ENCODE measurements at places on chromosomes 16 and 17.

GRCh38 chr17:352421-353212 lies at the start of gene RPH3AL:
Gene RPH3AL (minus strand): TSS chr17:352807. CDS start chr17:327543, 25,264 bp downstream.
- DNase-seq, result peak; percentile 62

- no peak for DNase-seq
Measured at GRCh38 chr17:79796444-79796762, 474 bp downstream of the CBX8 start.

- DNase-seq, result peak; percentile 71
Measured at GRCh38 chr17:73325527-73325842, 13.7 kb upstream of the CDC42EP4 start.

GRCh38 chr17:38320482-38320881 lies 23.3 kb downstream of the GPR179 start:
- no peak for DNase-seq

DNA sequence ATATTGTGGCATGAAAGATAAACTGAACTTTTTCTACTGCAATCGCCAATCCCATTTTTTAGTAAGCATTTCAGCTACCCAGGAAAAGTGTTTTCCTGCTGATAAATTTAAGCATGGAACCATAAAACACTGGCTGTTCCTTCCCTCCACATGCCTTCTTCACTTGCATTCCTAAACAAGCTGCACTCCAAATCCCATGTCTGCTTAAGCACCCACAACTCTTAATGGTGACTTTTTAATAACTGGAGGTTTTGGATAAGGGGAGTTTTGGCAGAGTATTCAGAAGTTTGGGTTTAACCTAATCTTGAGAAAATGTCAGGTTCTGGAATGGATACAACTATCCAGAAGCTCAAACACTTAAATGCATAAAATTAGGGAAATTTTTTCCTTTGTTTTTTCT lies 345.6 kb upstream of the CA10 start:
- DNase-seq, result no peak

- DNase-seq, result no peak
Measured at GRCh38 chr17:28038802-28039201, 3.7 kb upstream of the NLK start.

GRCh38 chr16:21158208-21159110 lies at the start of gene LDAF1:
Gene LDAF1 (plus strand): TSS chr16:21158674. CDS start chr16:21161183, 2,509 bp downstream.
- peak; percentile 86 for DNase-seq

GRCh38 chr17:61279476-61280145 lies 120.0 kb upstream of the TBX2 start:
- peak; percentile 65 for DNase-seq

DNA sequence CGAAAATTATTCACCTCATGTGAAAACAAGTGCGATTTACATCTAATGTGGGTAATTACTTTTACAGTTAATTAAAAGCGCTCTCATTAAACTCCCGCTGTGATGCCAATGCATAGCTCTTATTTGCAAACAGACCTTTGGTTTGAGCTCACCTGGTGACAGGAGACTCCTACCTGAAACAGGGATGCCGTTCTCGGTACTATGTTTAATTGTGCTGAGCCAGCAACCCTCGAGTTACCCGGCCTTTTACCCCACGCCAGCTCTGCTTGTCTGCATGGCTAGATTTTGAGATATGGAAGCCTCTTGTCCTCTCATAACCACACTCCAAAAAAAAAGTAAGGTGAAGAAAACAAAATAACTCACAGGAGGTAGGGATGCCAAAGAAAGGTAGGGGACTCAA lies 690.4 kb upstream of the RBFOX1 start:
- DNase-seq, result no peak

DNA sequence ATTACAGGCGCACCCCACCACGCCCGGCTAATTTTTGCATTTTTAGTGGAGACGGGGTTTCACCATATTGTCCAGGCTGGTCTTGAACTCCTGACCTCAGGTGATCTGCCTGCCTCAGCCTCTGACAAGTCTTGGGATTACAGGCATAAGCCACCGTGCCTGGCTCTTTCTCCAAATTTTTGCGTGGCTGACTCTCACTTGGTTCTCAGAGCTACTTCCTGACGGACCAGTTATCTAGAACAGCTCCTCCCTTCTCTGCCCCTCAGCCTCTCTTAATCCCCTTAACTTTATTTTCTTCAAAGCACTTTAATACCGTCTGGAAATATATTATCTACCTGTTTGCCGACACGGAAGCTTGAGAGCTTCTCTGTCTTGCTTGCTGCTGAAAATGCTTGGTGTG lies 4.2 kb downstream of the YPEL2 start:
- no peak for DNase-seq

DNA sequence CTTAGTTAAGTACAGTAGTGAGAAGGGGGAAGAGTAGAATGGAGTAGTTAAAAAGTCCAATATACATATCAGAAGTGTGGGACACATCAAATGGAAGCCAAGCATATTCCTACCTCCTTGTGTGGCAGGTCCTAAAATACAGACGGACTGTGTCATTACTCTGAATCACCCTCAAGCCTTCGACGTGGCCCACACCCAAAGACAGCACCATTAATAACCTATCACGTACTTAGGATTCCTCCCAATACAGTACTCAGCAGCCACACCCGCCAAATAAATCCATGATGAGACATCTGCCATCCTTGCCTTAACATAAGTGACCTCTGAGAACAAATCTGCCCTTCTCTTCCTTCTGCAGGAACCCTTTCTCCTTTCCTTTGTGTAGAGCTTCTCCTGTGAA lies 38.9 kb downstream of the UBE2G1 start:
- DNase-seq, result no peak

GRCh38 chr16:75552951-75553350 lies 3.1 kb downstream of the TMEM231 start:
- no peak for DNase-seq

DNA sequence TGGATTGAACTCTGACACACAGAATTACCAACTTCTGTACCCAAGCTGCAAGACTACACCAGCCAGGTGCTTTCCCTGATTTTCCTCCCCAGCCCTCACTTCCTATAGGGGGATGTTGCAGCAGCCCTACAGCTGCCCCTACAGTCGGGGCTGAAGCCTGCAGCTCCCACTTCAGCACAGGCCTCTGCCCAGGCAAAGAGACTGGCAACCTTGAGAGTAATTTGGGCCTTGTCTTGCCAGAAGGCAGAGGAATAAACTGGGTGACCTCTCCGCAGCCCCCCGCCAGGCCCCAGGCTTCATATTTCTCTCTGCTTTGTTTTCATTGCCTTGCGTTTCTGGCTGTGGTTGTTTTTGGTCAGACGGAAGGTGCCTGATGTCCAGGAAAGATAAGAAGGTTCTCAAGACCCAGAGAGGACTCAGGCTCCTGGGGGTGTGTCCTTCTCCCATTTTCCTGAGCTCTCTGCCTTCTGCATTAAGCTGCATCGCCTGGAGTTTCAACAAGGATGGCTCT lies 32.0 kb downstream of the SLC6A4 start:
- no peak for DNase-seq

DNA sequence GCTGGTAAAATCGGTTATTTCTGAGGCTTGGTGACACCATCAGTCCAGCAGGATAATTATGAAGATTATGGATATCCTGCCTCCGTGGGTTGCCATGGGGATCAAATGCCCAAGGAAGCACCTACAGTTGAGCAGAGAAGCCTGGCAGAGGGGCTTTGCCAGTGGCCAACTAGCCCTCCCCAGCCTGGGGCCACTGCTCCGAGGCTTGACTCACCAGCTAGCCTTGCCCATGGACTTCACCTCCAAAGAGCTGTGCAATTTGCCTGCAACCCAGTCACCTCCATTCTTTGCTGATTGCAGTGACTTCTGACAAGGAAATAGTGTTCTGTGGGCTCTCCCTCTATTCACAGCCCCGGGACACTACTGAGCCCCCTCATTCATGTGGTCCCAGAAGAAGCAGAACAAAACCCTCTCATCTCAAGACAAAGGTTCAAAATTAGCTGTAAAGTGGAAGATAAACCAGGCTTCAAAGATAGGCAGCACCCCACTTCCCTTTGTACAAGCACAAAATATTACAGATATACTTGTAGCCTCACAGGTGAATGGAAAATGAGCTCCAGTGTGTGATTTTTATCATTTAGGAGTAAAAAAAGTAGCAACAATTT lies 1.6 kb downstream of the PECAM1 start:
- no peak for DNase-seq

DNA sequence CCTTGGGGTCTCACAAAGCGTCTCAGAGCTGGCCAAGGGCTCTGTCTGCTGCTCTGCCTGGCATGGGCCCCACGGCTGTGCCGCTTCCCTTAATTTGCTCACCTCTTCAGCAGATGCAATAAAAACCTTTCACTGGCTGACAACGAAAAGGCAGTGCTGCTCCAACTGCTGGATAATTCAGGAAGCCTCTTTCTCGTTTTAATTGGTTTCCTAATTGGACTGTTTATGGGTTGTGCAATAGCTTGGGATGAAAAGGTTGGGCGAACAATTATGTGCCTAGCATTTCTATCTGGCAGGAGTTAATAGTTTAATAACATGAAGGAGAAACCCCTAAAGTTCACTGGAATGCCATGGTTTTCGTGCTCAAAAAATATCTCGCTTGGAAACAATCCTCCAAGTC lies 234.1 kb upstream of the IRX5 start:
- DNase-seq, result no peak

DNA sequence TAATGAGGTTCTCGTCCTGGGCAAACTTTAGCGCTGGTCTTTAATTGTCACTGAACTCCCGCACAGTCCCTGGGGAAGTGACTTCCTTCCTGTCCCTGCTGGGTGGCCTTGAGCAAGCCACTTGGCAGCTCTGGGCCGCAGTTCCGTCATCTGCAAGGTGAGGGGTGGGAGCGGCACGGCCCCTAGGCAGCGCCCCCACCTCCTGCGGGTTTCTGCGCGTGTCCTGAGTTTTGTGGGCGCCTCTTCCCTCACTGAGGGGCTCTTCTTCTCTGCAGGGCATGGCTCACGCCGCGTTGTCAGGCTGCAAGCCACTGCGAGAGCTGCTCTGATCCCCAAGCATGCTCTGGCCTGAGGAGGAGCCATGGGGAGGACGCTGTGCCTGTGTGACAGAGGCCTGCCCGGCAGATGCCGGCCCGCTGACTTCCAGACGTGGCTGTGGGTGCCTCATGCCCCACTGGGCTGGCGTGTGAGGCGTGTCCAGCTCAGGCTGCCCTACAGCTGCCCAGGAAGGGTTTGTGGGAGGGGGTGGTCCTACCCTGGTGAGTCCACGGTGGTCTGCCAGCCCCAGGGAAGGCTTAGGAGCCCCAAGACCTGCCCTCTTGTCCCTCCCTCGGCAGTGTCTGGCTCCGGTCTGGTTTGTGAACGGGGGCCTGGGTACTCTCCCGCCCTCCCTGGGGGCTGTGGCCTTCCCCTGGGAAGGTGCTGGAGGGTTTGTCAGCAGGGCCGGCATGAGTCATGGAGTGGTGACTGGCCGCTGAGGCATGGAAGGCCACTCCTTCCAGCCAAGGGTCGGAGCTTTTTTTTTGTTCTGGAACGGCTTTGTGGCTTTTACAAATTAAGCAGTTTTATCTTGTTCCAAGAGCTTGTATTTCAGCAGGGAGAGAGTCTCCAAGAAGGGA lies 182.0 kb downstream of the SEC14L1 start:
- DNase-seq, result peak; percentile 87

GRCh38 chr16:16095646-16096045 lies 127.6 kb downstream of the ABCC6 start:
- DNase-seq, result no peak

DNA sequence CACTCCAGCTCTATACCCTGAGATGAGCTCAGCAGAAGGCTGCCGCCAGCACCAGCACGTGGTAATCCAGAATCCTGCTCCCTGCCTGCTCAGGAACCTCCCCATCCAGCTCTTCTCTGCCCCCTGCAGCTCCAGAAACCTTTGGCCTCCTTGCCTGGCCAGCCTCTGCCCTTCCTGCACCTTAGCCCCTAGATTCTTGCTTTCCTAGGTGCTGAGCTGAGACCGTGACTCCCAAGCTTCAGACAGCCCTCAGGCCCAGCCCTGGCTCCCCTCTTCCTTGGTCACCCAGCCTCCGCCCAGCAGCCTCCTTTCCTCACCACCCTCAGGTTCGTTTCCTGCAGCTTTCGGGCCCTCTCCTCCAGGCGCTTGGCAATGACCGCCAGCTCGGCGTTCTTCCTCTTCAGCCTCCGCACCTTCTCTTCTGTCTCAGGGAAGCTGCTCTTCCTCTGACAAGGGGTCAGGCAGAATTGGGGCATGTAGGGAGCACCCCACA lies 2.6 kb downstream of the TSPOAP1 start:
- DNase-seq, result no peak

DNA sequence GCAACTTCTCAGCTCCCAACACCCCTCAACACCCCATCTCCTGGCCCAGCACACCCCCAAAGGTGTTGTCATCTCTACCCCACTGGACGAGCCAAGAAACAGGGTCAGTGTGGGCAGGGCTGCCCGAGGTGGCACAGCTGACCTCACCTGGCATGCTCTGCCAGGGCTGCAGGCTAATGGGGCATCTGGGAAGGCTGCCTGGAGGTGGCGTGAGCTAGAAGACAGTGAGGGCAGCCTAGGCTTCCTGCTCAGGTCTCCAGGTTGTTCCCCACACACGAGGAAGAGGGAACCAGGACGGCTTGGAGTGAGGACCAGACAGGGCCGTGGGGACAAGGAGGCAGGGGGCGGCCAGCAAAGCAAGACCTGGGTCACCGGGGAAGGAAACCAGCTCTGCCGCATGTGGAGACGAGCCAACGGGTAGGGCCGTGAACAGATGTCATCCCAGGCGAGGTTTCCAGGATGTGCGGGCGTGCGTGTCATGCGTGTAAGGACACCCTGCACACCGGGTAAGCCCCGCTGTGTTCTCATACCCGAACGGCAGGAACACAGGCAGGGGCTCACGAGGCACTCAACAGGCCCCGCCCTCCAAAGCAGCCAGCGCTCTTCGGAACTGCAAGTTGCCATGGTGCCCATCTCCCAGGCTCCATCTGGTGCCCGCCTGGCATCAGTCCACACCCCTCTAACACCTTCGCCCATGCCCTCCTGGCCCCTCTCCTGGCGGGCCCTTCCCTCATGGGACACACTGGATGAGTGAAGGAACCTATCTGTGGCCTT lies 29.6 kb upstream of the PVALEF start:
- no peak for DNase-seq

GRCh38 chr17:54754560-54754959 lies 146.1 kb upstream of the TOM1L1 start:
- no peak for DNase-seq

DNA sequence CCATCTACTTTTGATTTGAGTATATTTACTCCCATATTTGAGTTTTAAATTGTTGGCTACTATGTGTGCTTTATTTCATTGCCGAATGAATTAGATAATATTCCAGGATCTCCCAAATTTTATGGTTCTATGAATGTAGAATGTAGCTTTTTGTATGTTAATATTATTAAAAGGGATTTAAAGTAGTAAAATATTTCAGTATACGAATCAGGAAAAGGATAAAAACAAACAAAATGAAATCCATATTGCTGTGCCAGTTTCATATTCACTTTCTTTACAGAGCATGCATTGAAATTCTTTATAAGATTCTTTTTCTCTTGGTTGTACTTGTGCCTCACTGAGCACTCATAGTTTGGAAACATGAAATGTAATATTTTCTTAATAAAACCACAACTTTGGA lies 155.1 kb downstream of the CHD9 start:
- no peak for DNase-seq

- peak; percentile 65 for DNase-seq
Measured at GRCh38 chr17:10661437-10661836, 4.3 kb upstream of the MYH3 start.

DNA sequence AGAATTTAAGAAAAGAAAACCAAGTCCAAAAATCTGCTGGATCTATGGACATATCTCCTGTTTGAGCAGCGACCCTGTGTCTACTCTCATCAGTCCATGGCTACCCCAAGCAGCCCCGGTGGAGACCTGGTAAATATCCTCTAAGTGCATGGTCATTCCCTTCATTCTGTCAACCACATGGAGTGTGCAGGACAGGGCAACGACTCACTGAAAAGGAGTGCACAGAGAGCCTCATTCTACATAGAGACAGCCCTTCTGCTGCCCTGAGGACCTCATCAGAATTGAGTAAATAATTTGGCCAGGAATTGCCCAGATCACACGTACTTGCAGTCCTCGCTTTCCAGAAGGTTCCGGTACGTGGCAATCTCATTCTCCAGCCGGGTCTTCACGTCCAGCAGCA lies 3.0 kb downstream of the KRT38 start:
- no peak for DNase-seq

Measured in femur (tissue), 1 donor.